ENCODE measurements at places on chromosomes 5 and 9.

DNA sequence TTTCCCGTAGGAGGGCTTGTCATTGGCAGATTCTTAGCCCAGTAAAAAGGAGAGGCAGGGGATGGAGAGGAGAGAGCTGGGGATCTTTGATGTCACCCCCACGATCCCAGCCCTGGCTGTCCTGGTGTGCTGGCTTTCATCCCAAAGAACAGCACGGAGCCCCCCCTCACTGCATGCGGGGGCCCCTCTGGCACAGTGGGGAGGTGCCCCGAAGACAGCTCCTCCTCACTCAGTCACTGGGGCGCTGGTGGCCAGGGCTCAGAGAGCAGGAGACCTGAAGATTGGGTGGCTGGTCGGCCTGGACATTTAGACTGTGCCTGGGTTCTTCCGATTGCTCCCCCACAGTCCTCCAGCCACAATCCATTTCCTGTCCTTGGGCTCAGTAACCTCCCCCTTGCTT, 207.5 kb downstream of the MELK start:
- DNase-seq: no peak

DNA sequence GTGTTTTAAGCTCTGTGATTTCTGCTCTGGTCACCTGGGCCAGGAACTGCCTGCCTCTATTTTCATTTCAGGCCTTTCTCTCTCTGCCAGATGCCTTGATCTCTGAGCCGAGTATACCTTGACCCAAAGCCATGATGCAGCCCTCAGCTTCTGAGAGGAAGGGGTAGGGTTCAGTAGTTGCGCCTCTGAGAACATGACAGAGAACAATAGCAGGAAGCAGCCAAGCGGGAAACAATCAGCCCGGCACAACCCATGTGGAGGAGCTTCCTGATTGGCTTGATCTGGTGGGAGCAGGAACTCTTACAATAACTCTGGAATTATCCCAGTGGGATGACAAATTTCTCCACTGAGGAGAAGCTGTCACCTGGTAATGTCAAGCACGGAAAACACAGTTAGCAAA, 127.4 kb downstream of the PALM2AKAP2 start:
- no peak for DNase-seq

DNA sequence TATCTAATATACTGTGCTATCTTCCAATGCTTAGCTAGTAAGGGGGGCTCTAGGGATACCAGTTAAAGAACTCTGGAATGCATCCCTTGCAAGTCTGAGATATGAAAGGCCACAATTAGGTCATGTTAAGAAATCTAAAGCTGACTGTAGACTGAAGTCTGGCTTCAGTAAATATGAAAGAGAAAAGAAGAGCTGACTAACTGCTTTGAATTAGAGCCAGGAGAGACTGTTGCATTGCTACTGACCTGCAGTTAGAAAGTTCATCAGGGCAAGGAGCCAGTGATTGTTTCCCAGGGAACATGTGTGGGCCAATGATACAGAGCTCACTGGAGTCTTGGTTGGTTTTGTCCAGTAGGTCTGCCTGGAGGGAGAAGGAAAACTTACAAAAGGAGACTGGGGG, 472.1 kb upstream of the TNC start:
- DNase-seq: no peak

DNA sequence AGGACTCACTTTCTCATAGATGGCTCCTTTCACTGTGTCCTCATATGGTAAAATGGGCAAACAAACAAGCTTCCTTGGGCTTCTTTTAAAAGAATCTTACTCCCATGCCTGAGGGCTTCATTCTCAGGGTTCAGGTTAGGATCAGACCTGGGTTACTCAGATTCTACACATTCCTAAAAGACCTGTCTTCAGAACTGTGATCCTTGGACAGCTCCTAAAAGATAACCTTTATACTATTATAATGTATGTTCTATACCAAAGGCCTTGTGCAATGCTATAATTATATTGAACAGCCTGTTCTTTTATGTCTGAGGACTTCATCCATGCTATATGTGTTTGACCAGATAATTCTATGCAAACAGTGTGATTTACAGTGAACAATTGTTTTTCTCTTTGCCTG, 264.4 kb upstream of the CDH10 start:
- no peak for DNase-seq

- DNase-seq: no peak
Measured at GRCh38 chr5:143019157-143019556, 249.0 kb downstream of the ARHGAP26 start.

DNA sequence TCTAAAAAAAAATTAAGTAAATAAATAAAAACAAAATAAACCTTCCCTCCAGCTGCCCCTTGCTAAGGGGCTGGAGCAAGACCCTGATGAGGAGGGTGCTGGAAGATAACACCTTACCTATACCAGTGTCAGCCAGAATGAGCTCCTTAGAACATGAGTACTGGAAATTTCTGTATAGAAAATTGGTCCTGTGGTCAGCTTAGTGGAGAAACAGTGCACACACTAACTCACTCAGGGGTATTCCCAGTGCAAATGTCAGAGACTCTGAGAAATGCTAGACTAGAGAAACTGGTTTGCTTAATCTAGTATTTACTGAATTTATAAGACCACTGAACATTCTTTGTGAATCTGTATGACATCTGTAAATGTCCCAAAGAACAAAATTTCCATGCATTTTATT, 62.1 kb upstream of the CTXN3 start:
- no peak for DNase-seq

- DNase-seq: no peak
Measured at GRCh38 chr5:102781786-102782185, 26.7 kb downstream of the PAM start.

GRCh38 chr5:155069961-155070360, 56.4 kb downstream of the KIF4B start:
- no peak for DNase-seq

DNA sequence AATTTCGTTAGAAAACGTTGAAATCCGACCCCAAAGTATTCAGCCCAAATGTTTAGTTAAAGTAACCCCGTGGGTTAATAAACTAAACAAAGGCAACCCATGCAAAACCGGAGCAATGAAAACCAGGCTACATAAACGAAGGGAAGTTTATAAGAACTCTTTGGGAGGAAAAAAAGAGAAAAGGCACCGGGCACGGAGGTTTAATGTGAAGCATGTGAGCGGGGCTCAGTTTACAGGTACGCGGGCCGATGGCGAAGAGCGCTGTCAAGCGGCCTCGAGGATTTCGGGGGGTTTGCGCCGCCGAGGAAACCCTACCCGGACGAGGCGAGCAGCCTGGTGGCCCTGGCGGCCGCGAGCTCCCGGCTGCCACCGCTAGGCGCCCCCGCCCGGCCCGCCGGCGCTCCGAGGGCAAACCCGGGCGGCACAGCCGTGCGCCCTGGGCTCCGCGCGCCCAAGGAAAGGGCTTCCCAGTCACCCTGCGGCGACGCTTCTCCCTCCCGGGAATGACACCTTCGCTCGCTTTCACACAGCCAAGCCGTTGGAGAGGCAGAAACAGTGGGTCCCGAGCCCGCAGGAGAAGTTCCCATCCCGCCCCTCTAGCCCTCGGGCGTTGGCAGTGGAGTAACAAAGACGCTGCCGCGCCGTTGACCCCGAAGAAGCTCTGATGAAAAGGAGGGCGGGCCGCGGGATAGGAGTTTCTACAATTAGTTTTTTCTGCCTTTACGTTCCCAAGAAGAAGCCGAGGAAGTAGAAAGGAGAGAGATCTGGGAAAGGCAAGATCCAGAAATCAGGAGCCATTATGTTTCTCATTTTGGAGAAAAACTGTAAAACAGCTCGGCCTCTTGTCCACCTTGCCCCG, 126.0 kb downstream of the TMEM174 start:
- peak; percentile 47 for DNase-seq

DNA sequence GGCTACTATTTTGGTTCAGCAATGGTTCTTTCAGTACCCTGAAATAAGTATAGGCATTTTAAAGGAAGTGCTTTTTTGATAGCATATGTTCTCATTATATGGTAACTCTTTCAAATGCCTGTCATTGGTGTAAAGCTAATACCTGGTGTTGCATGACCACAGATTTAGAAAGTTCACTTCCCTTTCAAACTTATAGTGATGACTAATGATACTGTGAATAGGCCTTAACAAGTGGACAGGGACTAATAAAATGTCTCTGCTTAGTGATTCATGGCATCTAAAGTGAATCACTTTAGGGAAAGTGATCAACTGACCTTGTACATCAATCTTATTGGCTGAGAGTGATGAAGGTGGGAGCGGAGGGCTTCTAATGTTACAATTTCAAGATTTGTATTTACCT, 21.6 kb downstream of the MRPL22 start:
- no peak for DNase-seq

GRCh38 chr9:99121604-99122003, 16.7 kb downstream of the TGFBR1 start:
- no peak for DNase-seq

DNA sequence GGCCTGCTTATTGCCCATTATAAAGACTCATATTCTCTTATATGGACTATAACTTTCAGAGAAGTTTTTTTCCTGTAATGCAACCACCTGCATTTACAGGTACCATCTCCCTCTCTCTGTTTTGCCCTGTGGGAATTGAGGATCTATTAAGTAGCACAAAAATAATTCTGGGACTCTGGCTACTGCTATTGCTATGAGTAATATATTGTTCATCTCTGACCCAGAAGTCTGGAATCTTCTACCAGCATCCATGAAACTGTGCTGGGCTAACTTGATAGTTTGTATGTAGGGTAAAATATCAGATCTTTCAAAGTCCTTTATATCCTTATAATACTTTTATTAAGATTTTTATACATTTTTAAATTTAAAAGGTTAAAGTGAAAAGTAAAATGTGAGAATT, 607.2 kb downstream of the EFNA5 start:
- DNase-seq: no peak

DNA sequence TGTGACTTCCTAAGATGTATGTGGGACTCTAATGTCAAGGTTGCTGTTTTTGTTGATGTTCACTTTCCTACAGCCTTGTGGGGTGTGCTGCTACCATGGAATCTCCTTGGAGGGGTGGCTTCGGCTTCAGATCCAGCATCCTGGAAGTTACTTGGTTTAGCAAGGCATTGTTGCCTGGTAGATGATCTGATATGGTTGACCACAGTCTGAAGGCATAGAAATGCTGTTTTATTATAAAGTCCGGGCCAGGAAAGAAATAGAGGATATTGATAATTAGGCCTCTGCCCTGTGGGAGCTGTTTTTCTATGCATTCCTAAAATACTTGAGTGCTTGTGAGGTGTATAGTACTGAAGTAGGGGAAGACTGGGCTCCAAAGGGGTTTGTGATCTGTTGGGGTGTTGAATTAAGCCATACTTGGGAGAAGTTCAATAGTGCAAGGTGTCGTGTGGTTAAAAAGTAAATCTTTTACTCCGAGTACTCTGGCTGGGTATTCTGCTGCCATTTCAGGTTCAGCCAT, 27.3 kb upstream of the CREBRF start:
- DNase-seq: no peak

GRCh38 chr5:7131680-7132079, 264.3 kb upstream of the ADCY2 start:
- no peak for DNase-seq

DNA sequence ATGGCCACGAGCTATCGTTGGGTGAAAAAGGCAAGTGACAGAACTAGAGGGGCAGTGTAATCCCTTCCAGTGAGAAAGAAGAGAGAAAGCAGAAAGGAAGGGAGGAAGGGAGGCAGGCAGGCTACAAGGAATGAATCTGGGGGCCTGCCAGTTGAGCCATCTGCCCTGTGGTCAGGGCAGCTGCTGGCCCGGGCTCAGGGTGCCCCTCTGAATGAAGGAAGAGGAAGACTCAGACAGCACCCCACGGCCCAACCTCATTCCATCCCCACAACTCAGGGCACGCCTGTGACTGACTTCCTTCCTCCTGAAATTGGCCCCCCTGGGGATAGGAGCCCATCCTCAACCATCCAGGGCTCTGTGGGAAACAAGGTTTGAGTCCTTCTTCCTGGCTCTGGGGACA, 20.3 kb upstream of the FLT4 start:
- no peak for DNase-seq

GRCh38 chr5:179265514-179266290, 79.6 kb downstream of the ADAMTS2 start:
- no peak for DNase-seq

DNA sequence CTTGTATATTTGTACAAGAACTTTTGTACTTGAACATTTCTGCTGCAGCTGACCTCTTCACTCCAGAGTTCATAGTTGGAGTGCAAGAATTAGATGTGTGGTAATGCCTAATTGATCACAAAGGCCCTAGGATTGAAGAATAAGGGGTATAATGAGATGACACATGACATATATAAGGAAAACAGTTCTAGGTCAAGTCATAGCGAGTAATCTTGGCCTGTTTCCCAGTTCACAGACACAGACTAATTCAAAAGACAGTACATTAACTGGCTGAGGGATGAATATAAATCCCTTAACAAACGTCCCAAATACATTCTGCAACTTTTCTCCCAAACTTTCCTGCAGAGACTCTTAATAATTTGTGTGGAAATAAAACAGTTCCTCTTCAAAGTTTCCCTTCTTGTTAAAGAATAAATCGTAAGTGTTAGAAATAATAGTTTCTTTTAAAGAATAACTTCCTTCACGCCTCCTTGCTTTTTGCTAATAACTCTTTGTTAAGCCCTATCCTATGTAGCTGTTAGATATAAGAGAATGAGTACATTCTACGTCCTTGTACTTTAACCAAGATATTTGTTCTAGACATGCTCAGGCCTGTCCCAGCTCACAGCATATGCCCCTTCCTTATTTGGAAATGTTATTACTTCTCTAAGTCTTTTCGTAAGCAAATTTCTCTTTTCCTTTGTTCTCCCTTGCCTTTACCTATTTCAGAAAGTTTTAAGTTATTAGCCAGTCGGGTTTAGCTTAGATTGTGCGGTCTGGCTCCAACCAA, 556.4 kb upstream of the CTNND2 start:
- no peak for DNase-seq

DNA sequence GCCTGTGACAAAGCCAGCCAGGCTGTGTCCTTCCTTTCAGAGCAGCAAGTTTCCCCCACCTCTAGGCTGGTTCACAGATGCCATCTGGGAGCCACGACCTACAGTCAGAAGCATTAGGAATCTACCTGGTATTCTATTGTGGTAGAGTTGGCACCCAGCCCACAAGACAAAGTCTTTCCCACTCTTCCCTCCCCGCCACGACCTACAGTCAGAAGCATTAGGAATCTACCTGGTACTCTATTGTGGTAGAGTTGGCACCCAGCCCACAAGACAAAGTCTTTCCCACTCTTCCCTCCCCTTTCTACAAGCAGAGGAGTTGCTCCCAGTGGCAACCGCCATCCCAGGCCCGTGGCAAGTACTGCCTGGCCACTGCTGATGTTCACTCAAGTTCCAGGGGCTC, 157.8 kb upstream of the TNC start:
- DNase-seq: no peak

Data from activated CD4-positive, alpha-beta T cell treated with anti-CD3 and anti-CD28 coated beads for 36 hours (primary cell).